ENCODE measurements at places on chromosomes 16 and 17. TPM values are rescaled to one million over a fixed set of nuclear protein-coding genes. Genes with fewer than 3 reads are reported as not detected.

Gene CES5A
- not detected for total RNA-seq

Gene CACNB1
- 14.9 TPM for total RNA-seq

Gene ERI2
- total RNA-seq = 0.45 TPM

Gene SYCE1L
- 18.8 TPM for total RNA-seq

DNA sequence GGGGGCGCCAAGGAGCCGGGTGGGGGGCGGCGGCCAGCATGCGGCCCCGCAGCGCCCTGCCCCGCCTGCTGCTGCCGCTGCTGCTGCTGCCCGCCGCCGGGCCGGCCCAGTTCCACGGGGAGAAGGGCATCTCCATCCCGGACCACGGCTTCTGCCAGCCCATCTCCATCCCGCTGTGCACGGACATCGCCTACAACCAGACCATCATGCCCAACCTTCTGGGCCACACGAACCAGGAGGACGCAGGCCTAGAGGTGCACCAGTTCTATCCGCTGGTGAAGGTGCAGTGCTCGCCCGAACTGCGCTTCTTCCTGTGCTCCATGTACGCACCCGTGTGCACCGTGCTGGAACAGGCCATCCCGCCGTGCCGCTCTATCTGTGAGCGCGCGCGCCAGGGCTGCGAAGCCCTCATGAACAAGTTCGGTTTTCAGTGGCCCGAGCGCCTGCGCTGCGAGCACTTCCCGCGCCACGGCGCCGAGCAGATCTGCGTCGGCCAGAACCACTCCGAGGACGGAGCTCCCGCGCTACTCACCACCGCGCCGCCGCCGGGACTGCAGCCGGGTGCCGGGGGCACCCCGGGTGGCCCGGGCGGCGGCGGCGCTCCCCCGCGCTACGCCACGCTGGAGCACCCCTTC, 484 bp downstream of the FZD2 start:
- no peak for DNase-seq

DNA sequence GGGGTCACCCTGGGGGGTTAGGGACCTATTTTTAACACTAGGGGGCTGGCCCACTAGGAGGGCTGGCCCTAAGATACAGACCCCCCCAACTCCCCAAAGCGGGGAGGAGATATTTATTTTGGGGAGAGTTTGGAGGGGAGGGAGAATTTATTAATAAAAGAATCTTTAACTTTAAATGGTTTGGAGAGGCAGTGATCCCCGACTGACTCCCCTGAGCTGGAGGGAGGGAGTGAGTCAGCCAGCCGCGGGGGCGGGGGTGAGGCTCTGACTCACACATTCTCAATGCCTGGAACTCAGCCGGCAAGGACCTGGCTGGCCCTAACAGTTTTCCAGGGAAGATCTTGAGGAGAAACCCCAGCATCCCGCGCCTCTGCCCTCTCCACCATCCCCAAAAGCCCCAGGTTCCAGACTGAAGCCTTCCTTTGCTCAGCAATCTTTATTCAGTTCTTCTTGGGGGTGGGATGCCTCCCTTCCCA, 1.5 kb downstream of the HCFC1R1 start:
- DNase-seq = peak; percentile 86

DNA sequence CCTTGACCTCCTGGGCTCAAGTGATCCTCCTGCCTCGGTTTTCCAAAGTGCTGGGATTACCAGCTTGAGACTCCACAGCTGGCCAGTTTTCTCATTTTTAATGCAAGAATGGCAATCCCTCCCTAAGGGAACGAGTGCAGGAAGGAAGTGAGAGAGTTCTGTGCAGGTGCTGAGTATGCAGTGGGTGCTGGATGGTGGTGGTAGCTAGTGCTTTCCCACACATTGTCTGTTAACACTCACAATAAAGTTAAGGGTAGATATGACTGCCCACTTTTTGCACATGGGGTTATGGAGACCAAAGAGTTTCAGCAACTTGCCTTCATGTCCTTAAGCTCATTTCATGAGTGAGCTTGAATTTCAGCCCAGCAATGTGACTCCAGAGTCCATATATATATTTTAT, 18.5 kb downstream of the RGS9 start:
- no peak for DNase-seq

DNA sequence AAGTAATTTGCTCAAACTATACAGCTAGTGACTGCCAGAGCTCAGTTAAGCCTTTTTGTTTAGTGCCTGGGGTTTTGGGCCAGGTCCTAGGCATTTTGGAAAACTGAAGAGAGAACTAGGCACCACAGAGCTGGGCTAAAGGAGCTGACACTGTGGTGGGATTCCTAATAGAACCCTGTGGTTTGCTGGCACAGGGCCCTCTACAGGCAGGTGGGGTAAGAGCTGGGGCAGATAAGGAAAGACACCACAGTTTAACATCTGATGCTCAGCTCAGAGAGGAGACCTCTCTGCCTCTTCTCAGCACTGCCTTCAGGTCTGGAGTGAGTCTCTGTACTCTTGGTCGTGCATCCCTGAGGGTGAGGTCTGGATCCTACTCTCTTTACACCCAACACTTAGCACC, 121.2 kb downstream of the SNX11 start:
- no peak for DNase-seq

- DNase-seq = no peak
Observed at GRCh38 chr16:51286272-51286671, 135.2 kb upstream of the SALL1 start.

GRCh38 chr16:49839017-49839825, 16.7 kb downstream of the ZNF423 start:
- no peak for DNase-seq

GRCh38 chr17:66260275-66260674, 31.1 kb upstream of the APOH start:
- no peak for DNase-seq

DNA sequence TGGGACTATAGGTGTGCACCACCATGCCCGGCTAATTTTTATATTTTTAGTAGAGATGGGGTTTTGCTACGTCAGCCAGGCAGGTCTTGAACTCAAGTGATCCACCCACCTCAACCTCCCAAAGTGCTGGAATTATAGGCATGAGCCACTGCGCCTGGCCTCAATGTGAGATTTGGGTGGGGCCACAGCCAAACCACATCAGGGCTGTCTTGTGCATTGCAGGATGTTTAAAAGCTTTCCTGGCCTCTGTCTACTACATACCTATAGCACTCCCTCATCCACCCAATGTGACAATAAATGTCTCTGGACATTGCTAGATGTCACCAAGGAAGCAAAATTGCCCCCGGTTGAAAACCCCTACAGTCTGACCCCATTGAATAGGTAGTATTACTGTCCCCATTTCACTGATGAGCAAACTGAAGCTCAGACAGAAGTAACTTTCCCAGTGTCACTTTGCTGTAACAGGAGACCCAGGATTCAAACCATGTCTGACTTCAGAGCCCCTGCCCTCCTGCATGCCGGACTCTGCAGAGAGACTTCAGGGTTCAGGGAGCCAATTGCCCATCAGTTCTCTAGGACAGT, 3.6 kb upstream of the MAP3K14 start:
- no peak for DNase-seq

GRCh38 chr16:3065069-3065741, at the start of gene IL32:
IL32 (plus strand) TSS chr16:3065640; CDS start chr16:3065812, 172 bp downstream.
- DNase-seq = peak; percentile 65

DNA sequence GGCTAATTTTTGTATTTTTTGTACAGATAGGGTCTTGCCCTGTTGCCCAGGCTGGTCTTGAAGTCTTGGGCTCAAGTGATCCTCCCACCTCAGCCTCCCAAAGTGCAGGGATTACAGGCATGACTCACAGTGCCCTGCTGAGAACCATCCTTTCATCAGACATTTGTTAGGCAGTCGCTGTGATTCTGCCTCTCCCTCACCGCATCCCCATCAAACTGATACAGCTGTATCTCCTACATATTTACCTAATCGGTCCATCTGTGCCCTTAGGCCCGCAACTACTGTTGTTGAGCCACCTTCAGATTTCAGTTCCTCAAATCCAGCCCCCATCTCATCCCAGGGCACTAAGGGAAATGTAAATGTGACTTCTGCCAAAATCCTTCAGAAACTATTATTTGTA, 2.0 kb upstream of the SLC43A2 start:
- no peak for DNase-seq

- no peak for DNase-seq
Observed at GRCh38 chr17:37671028-37671823, 28.0 kb upstream of the DDX52 start.

Gene NPIPA7
- total RNA-seq = 6.3 TPM

Gene PPL
- total RNA-seq = not detected

Gene KRT36
- not detected for total RNA-seq

GRCh38 chr16:22743401-22743800, 70.6 kb upstream of the HS3ST2 start:
- no peak for DNase-seq

Gene CKLF
- total RNA-seq = 10.6 TPM

Gene GAN
- total RNA-seq = 4.7 TPM

Gene TEKT1
- total RNA-seq = not detected

GRCh38 chr16:49580751-49581303, 207.2 kb downstream of the C16orf78 start:
- no peak for DNase-seq
